Activated CD4-positive, alpha-beta T cell treated with anti-CD3 and anti-CD28 coated beads for 36 hours (primary cell): ENCODE measurements at places on chromosomes 1 and 21. TPM values are rescaled to one million over a fixed set of nuclear protein-coding genes. Genes with fewer than 3 reads are reported as not detected.

The CD101 gene
- 0.30 TPM for total RNA-seq

The GJA4 gene
- total RNA-seq: not detected

The LRRC53 gene
- not detected for total RNA-seq

The IKBKE gene
- total RNA-seq: 17.2 TPM

The SLC5A9 gene
- total RNA-seq: not detected

The LMNA gene
- 218 TPM for total RNA-seq

The C1orf232 gene
- total RNA-seq: not detected

The RHEX gene
- total RNA-seq: not detected

The ABCG1 gene
- total RNA-seq: 11.6 TPM

The DLGAP3 gene
- total RNA-seq: 0.66 TPM

The KIF17 gene
- total RNA-seq: 0.25 TPM

The TTC24 gene
- total RNA-seq: 9.1 TPM

The TAS1R3 gene
- total RNA-seq: 0.28 TPM

The SFPQ gene
- total RNA-seq: 350 TPM

The LORICRIN gene
- not detected for total RNA-seq

The FLG2 gene
- total RNA-seq: not detected

The FCN3 gene
- not detected for total RNA-seq

The CFHR5 gene
- total RNA-seq: not detected

The SYF2 gene
- total RNA-seq: 42.4 TPM

The TEDDM1 gene
- not detected for total RNA-seq

The CORT gene
- total RNA-seq: 0.16 TPM

The AMY1A gene
- total RNA-seq: not detected

The SLC1A7 gene
- not detected for total RNA-seq

The SPRR2E gene
- total RNA-seq: not detected

The PIGR gene
- 0.54 TPM for total RNA-seq

The RGS21 gene
- not detected for total RNA-seq

The TRAF3IP3 gene
- 136 TPM for total RNA-seq

The LCE1C gene
- not detected for total RNA-seq

The SLC25A33 gene
- 6.1 TPM for total RNA-seq

The KLHDC9 gene
- 0.50 TPM for total RNA-seq

The CNTN2 gene
- total RNA-seq: not detected
